Neural crest cell (in vitro differentiated cells): ENCODE measurements at places on chromosomes 12 and 14.
A peak's percentile ranks its signal among the peaks of the same experiment; 100 is the strongest.

GRCh38 chr14:33728010-33728498 is 222.8 kb downstream of the EGLN3 start:
- no peak for DNase-seq
- H3K36me3 ChIP-seq: no peaks in the 10 kb centered on the region
- H3K4me1 ChIP-seq: peaks cover 4% of the 10 kb centered on the region
- no peak overlapping the region for H3K4me3 ChIP-seq

- H3K36me3 ChIP-seq: no peaks in the 10 kb centered on the region
- no peak for DNase-seq
- H3K27ac ChIP-seq: no peak overlapping the region
- H3K4me3 ChIP-seq: no peak overlapping the region
- H3K27me3 ChIP-seq: no peaks in the 10 kb centered on the region
- no peaks in the 10 kb centered on the region for H3K4me1 ChIP-seq
Measured at GRCh38 chr12:61750604-61751003, 509.6 kb upstream of the USP15 start.

DNA sequence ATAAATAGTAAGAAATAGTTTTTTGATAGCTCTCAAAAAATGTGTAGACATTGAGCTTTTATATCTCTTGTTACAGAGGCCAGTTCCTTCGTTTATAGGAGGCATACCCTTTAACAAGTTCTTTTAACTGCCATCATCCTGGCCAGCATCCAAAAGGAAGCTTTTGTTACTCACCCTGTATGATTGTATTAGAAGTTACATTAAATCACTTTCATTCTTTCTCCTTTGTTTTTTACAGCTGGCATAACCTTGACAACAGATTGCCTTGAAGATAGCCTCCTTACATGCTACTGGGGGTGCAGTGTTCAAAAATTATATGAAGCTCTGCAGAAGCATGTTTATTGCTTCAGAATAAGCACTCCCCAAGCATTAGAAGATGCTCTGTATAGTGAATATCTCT is 20.1 kb downstream of the CGRRF1 start:
- no peak overlapping the region for H3K4me3 ChIP-seq
- H3K27ac ChIP-seq: no peak overlapping the region
- no peak for DNase-seq
- H3K36me3 ChIP-seq: no peaks in the 10 kb centered on the region
- H3K4me1 ChIP-seq: peaks cover 22% of the 10 kb centered on the region

- no peak overlapping the region for H3K4me3 ChIP-seq
- no peaks in the 10 kb centered on the region for H3K27me3 ChIP-seq
- H3K4me1 ChIP-seq: no peaks in the 10 kb centered on the region
- DNase-seq: no peak
Measured at GRCh38 chr12:30525171-30525570, 170.5 kb downstream of the IPO8 start.

DNA sequence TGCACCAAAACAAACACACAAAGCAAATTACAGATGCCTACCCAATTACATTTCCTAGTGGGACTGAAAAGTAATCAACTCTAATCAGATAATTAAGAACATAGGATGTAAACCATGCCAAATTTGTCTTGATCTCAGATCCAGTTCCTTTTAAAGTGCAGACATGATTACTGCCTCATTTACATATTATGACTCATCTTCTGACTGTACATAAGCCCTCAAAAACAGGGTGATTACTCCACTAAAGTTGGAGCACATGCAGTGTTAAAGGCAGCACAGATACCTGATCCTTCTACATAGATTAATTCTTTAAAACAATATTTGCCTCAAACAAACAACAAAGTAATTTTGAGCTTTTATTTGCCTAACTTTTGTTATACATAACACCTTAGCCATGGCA is 337.2 kb downstream of the RPS29 start:
- H3K36me3 ChIP-seq: no peaks in the 10 kb centered on the region
- H3K4me1 ChIP-seq: no peaks in the 10 kb centered on the region
- no peak for DNase-seq
- H3K27ac ChIP-seq: no peak overlapping the region
- H3K4me3 ChIP-seq: no peak overlapping the region
- H3K27me3 ChIP-seq: peaks cover 6% of the 10 kb centered on the region

DNA sequence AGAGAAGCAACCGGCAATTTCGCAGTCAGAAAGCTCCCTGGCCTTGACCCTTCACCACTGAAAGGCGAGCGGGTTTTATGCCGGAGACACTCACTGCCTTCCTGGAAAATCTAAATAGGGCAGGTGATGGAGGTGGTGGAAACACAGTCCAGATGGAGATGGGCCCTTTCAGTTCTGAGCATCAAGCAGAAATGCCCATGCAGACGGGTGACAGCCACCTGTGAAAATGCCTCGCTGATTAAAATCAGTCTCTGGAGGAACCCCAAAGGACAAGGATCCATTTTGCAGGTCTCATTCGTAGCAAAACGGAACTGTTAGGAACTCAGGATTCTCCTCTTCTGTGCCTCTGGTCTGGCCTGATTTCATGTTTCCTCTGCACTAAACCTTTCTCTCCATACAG is 74.2 kb downstream of the FZD10 start:
- no peaks in the 10 kb centered on the region for H3K4me1 ChIP-seq
- peaks cover 24% of the 10 kb centered on the region for H3K27me3 ChIP-seq
- no peak overlapping the region for H3K27ac ChIP-seq
- no peak for DNase-seq
- no peaks in the 10 kb centered on the region for H3K36me3 ChIP-seq
- no peak overlapping the region for H3K4me3 ChIP-seq

DNA sequence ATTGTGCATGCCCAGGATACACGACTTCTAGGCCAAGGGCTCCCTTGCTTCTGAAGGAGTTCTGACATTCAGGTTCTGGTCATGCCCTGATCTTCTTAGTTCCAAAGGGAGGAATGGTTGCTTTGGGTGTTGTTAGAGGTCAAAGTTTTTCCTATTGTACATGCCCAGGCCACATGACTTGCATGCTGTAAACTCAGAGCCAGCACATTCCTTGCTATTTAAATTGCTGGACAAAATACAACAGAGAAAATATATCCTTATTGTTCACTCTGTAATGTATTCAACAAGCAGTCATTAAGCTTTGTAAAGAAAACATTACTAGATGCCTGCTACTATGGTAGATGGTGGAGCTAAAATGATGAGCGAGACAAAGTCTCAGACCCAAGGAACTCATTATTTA is 71.2 kb upstream of the COCH start:
- H3K4me1 ChIP-seq: peaks cover 5% of the 10 kb centered on the region
- H3K36me3 ChIP-seq: no peaks in the 10 kb centered on the region
- H3K27ac ChIP-seq: no peak overlapping the region
- peaks cover 4% of the 10 kb centered on the region for H3K27me3 ChIP-seq

GRCh38 chr12:104049903-104050356 is at the start of gene GLT8D2:
GLT8D2 (minus strand) TSS chr12:104050187; CDS start chr12:104019648, 30,539 bp downstream.
- no peak within 1 kb of the TSS for H3K27ac ChIP-seq
- DNase-seq: peak; percentile 34
- peaks cover 39% of the 10 kb centered on the region for H3K27me3 ChIP-seq
- H3K4me1 ChIP-seq: peaks cover 32% of the 10 kb centered on the region
- H3K36me3 ChIP-seq: no peaks in the 10 kb centered on the region

GRCh38 chr12:43273467-43273866 is 278.5 kb downstream of the ADAMTS20 start:
- no peaks in the 10 kb centered on the region for H3K4me1 ChIP-seq
- no peak overlapping the region for H3K27ac ChIP-seq
- H3K27me3 ChIP-seq: no peaks in the 10 kb centered on the region
- no peak for DNase-seq
- H3K4me3 ChIP-seq: no peak overlapping the region

DNA sequence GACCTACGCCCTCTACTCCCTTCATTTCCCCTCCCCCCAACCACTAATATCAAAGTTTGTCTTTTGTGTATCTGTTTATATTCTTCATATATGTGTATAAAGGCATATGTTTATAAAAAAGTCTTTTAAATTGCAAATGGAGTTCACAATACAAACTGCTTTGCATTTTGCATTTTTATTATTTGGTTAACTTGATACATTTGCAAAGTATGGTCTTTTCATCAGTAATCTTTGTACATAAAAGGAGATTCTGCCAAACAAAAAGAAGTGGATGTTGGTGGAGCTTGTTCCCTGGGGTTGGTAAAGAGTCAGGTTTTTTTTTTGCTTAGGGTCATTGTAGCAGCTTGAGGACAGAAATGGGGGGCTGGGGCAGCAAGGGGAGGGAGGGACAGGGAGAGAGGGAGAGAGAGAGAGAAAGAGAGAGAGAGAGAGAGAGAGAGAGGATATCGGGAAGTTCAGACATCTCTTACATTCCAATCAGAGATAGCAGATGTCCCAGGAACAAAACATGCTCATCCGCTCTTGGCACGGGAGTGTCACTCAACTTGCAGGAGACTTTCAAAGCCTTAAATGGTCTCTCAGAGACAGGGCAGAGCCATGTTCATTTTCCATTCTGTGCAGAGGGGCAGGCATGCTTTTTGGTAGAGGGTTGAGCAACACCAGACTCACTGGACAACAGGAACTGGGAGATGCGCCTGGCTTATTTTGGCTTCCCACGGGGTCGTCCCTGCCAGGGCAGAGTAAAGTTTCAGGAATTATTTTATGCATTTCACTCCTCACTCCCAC is 44.8 kb upstream of the TBX5 start:
- no peaks in the 10 kb centered on the region for H3K36me3 ChIP-seq
- no peaks in the 10 kb centered on the region for H3K4me1 ChIP-seq
- no peak for DNase-seq
- H3K27ac ChIP-seq: no peak overlapping the region

- no peak overlapping the region for H3K4me3 ChIP-seq
- no peak overlapping the region for H3K27ac ChIP-seq
- peaks cover 4% of the 10 kb centered on the region for H3K36me3 ChIP-seq
- DNase-seq: no peak
Measured at GRCh38 chr12:73421832-73422231, 1115.8 kb upstream of the ATXN7L3B start.

GRCh38 chr14:52789118-52789517 is 2.3 kb downstream of the GNPNAT1 start:
- peaks cover 4% of the 10 kb centered on the region for H3K27me3 ChIP-seq
- no peak for DNase-seq
- H3K36me3 ChIP-seq: no peaks in the 10 kb centered on the region

DNA sequence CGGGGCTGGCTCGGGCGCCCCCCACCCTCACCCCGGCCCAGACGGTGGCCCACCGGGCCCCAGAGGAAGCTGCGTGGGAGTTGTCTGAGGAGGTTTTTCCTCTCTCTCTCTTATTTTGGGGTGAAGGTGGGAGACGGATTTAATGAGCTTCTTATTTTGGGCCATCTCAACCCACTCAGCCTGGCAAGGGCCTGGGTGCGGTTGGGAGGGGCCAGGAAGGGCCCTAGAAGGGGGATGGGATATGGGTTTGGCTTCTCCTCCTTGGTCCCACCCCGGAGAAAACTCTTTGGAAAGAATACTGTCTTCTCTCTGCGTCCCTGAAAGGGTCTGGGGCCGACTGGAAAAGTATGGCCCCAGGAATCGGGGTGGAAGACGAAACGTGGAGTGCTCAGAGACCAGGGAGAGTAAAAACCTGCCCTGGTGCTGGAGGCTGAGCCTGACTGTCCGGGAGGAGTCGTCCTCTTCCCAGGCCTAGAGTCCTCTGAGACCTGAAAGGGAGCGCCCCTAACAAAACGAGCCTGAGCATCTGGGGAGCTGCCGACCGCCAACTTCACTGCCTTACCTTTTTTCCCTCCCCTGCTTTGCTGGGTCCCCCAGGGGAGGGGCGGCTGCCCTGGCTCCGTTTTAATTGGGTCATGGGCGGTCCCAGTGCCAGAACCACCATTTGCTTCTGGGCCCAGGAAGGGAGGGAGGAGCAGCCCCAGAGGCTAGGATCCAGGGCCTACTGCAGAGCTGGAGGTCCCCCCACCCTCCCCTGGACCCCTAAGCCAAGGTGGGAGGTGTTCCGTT is 1.6 kb downstream of the MMP14 start:
- DNase-seq: no peak
- peaks cover 33% of the 10 kb centered on the region for H3K27me3 ChIP-seq
- peaks cover 31% of the 10 kb centered on the region for H3K4me1 ChIP-seq
- H3K4me3 ChIP-seq: peak overlapping the region; percentile 90

DNA sequence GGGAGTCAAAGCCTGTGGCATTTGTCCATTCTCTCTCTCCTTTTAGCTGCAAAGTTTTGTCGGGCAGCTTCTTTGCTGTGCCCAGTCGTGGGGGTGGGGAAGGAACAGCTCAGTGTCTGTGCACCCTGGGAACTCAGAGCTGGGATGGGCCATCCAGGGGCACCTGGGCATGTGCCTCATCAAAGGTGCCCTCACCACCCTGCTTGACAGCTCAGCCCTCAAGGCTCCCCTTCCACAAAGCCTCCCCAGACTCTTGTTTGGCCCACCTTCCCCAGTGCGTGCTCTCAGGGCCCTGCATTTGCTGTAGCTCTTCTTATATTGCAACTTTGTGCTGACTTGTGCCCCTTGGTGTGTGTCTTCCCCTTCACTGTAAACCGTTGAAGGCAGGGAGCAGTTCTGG is 112.6 kb downstream of the ESRRB start:
- no peak overlapping the region for H3K27ac ChIP-seq
- no peaks in the 10 kb centered on the region for H3K27me3 ChIP-seq
- peaks cover 26% of the 10 kb centered on the region for H3K4me1 ChIP-seq
- H3K4me3 ChIP-seq: no peak overlapping the region
- no peak for DNase-seq

- H3K4me1 ChIP-seq: no peaks in the 10 kb centered on the region
- peaks cover 4% of the 10 kb centered on the region for H3K27me3 ChIP-seq
- no peak for DNase-seq
- H3K4me3 ChIP-seq: no peak overlapping the region
- no peak overlapping the region for H3K27ac ChIP-seq
- H3K36me3 ChIP-seq: no peaks in the 10 kb centered on the region
Measured at GRCh38 chr12:88993651-88994050, 358.6 kb downstream of the DUSP6 start.

GRCh38 chr12:14452865-14453264 is 87.4 kb downstream of the ATF7IP start:
- H3K27ac ChIP-seq: no peak overlapping the region
- H3K4me1 ChIP-seq: peaks cover 21% of the 10 kb centered on the region
- H3K27me3 ChIP-seq: no peaks in the 10 kb centered on the region
- H3K4me3 ChIP-seq: no peak overlapping the region
- peaks cover 54% of the 10 kb centered on the region for H3K36me3 ChIP-seq

- no peak for DNase-seq
- H3K27me3 ChIP-seq: no peaks in the 10 kb centered on the region
- H3K4me3 ChIP-seq: no peak overlapping the region
- no peaks in the 10 kb centered on the region for H3K36me3 ChIP-seq
- H3K4me1 ChIP-seq: peaks cover 7% of the 10 kb centered on the region
- H3K27ac ChIP-seq: no peak overlapping the region
Measured at GRCh38 chr12:47305464-47305863, 225.7 kb upstream of the AMIGO2 start.

DNA sequence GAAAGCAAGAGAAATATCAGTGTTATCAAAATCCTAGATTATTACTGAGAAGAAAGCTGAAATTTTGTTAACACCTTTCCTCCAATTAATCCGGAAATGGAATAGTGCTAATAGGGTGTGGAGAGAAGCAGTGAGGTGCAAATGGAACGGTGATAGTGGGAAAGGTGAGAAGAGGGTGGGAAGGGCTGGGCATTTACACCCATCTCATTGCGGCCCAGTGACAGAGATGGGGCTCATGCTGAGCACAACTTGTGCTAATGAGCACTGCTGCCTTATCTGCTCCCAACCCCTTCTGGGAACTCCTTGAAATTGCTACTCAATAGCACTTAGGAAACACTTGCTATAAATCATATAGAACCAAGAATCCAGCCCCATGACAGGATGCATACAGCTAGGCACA is 94.4 kb downstream of the PTPRR start:
- no peak for DNase-seq
- no peak overlapping the region for H3K4me3 ChIP-seq
- H3K36me3 ChIP-seq: no peaks in the 10 kb centered on the region
- no peaks in the 10 kb centered on the region for H3K27me3 ChIP-seq
